ENCODE measurements at places on chromosomes 1 and 21.

- peak; percentile 32 for DNase-seq
Measured at GRCh38 chr1:33255347-33256220, 708 bp upstream of the ZNF362 start.

GRCh38 chr1:186014370-186015037 is 280.3 kb downstream of the HMCN1 start:
- no peak for DNase-seq

DNA sequence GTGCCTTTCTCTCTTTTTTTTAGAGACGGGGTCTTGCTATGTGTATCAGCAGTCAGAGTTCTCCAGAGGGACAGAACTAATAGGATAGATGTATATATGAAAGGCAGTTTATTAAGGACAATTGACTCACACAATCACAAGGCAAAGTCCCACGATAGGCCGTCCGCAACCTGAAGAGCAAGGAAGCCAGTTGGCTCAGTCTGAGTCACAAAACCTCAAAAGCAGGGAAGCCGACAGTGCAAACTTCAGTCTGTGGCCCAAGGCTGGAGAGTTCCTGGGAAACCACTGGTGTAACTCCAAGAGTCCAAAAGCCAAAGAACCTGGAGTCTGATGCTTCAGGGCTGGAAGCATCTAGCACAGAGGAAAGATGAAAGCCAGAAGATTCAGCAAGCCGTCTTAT is 16.3 kb upstream of the H3-3A start:
- no peak for DNase-seq

GRCh38 chr21:45949928-45950739 is 31.4 kb upstream of the COL6A1 start:
- DNase-seq, result no peak

DNA sequence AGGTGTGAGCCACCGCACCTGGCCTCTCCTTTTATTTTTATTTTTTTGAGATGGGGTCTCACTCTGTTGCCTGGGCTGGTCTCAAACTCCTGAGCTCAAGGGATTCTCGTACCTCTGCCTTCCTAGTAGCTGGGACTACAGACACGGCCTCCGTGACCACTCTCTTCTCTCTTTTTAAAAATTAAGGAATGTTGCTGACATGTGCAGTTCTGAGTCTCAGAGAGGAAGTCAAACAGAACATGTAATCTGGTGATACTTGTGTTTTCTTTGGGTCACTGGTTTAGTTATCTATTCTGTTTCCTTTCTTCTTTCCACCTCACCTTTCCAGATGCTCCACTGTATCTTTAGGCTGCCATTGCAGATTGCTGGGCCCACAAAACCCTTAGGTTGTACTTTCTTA is 2.7 kb downstream of the WDTC1 start:
- DNase-seq, result no peak

Data from stimulated activated naive CD4-positive, alpha-beta T cell treated with Interleukin-2 at 50 U/mL for 16 hours (primary cell).